CMK (cell line): ENCODE measurements at places on chromosomes 1 and 21.

GRCh38 chr1:80054129-80054528, 1047.6 kb upstream of the ADGRL4 start:
- DNase-seq = peak; percentile 21

- no peak for DNase-seq
Observed at GRCh38 chr1:34685225-34685624, 69.6 kb upstream of the GJB5 start.

DNA sequence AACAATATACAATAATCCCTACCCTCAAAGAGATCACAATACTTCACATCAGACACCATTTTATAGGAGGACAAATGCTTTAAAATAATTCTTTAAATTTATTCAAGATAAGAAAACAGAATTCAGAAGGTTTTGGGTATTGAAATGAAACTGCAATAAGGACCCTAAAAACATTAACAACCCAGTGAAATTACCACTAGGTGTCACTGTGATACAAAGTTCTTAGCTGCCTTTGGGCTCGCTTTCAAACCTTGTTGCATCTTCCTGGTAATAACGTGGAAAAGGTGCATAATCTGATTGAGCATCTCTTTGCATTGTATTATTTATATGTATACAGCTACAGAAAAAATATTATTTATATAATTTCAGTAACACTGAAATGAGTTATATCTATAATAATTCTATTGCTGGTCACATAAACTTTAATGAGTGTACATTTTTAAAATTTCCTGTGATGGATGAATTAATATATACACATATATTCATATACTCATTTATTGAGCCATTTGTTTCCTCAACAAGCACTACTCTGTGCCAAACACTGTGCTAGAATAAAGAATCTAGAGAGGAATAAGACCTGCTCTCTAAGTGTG, 185.2 kb downstream of the FAF1 start:
- DNase-seq = no peak

DNA sequence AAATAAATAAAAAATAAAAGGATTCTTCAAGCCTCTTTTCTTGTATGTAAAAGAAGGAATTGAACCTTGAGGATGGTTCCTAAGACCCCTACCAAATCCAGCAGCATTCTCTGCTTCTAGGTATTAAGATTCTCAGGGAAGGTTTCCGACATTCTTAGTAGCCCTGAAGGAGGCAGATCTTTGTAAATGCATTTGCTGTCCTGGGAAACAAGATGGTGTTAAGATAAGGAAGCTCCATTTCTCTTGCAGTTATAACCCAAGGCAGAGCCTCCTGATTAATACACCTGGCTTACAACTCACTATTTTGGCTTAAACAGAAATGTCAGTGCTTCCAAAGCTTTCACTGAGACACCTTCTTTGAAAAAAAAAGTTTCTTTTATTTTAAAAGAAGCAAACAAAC, 393.8 kb downstream of the DISC1 start:
- no peak for DNase-seq

DNA sequence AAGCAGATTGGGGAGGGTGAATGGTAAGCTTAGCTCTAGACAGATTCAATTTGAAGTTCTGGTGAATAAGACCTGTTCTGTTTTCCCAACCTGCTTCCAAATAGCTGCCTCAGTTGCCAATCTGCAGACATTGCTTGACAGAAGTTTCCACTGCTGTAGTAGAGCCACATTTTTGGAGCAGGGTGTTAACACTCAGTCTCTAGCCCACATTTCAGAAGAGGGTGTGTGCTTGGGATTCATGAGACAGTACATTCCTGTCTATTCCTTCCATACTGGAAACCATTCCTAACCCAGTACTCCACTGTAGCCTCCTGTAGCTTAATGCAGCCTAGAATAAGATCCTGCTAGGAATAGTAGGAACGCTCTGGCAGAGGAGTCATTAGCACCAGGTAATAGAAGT, 450.5 kb downstream of the NUF2 start:
- DNase-seq = no peak

- no peak for DNase-seq
Observed at GRCh38 chr1:77095236-77095635, 124.0 kb downstream of the PIGK start.

- no peak for DNase-seq
Observed at GRCh38 chr21:42454786-42455185, 41.2 kb downstream of the RSPH1 start.

DNA sequence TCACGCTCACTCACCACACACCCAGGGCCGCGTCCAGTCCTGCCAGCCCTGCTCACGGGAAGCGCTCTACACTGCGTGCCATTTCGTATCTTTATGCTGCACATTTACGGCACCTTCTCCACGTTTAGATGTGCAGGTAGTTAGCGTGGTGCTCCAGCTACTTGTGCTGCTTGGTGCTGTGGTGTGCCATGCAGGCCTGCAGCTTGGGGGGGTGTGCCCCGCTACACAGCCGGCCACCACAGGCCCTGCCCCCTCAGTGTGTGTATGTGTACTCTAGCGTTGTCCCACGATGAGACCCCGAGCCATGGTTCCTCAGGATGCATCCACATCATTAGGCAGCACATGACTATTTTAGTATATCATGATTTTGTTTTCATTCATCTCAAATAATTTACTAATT, 38.3 kb downstream of the SNAP47 start:
- no peak for DNase-seq

GRCh38 chr21:35699361-35699760, 361.0 kb downstream of the SETD4 start:
- no peak for DNase-seq

DNA sequence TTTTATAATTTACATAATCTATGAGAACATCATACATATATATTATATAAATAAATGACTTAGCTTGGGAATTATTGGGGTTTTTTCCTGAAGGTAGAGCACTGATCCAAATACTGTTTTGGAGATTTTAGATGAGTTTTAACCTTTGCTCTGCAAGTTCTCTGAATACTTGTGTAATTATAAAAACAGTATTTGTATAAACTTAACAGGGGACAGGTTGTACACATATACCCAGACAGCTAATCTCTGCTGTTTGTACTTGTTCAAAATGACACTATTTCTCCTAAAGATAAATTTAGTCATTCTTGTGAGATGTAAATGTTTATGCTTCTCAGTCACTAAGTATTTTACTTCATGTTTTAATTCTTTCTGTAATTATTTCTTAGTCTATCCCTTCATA, 8.7 kb downstream of the AGL start:
- DNase-seq = no peak

DNA sequence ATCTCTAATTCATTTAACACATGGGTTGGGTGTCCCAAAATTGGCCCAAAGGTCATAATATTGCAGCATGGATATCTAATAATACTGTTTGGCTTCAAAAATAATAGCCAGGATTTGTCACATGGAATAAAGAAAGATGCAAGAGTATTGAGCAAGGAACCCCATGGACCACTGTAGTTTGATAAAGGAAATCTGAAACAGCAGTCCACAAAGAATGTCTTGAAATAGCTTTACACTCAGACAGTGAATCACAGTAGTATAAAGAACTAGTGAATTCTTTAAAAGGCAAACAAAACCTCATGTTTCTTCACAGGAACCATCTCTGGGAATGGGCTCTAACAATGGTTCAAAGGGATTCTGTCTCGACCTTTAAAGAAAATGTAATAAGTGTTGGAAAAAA, 576.1 kb upstream of the ZRANB2 start:
- DNase-seq = no peak

- DNase-seq = no peak
Observed at GRCh38 chr1:211648336-211648735, 27.1 kb downstream of the NEK2 start.

GRCh38 chr1:198364471-198364870, 176.0 kb downstream of the ATP6V1G3 start:
- DNase-seq = no peak

DNA sequence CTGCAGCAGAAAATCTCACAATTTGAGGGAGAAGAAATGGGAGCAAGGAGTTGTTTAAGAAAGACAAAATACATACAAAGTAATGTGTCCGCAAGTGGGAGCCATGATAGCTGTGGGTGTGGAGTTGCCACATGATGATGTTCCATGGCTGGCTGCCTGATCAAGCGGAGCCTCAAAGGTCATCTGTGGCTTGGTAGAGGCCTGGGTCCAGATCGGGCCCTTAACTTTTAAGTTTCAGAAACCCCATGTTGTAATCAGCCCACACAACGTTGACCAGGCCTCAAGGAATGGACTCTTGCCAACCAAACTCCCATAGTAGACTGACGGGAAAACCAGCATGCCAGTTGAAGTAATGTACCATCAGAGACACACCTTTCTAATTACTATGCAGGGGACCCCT, 64.7 kb upstream of the ANGPTL1 start:
- no peak for DNase-seq

- DNase-seq = no peak
Observed at GRCh38 chr1:30213936-30214335, 509.4 kb downstream of the MATN1 start.

DNA sequence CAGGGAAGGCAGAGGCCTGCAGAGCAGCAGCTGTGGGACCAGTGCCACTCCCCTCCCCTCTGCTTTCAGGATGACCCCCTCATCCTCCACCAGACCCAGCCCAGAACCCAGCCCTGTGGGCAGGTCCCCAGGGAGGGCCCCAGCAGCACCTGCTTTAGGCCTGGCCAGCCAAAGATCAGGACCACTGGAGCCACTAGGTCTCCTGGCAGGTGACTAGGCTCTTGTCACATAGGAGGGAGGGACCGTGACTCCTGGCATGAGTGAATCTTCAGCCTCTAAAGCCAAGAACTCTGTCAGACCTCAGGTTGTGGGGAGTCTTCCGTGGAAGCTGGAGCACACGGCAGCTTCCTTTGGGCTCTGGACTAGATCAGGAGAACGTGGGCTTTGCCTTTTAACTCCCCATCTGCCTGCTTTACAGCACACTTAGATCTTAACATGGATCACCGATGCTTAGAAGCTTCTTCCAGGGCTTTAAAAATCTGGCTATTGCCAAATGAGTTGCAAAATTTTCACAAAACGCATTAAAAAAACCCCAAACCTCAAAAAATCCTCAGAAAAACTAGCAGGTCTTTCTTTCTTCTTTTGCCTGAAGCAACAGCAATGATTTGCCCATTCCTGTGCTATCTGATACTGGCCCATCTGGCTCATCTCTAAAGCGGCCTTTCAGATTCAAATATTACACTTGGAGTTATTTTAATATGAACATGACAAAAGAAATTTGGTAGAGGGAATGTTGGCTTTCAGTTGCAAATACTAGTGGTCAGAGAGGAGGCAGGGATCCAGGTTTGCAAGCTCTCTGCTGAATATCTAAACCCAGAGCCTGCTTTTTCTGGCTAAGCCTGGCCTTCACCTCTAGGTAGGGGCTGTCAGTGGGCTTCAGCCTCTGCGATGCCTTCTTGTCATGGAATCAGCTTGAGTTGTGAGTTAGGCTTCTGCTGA, 235.2 kb downstream of the SDCCAG8 start:
- DNase-seq = no peak

DNA sequence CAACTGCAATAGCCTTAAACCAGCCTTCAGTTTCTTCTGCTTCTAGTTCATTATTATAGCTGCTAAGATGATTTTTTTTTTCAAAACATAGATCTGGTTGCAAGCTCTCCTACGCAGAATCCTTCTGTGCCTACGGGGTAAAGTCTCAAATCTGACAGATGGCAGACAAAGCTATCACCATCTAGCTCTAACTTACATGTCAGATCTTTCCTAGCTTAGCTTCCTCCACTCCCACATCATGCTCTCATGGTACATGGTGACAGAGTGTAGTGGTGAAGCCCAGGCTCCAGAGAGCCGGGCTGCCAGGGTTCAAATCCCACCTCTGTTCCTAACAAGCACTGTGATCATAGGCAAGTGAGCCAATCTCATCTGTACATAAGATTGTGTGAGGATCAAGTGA, 24.2 kb upstream of the GUCA2B start:
- DNase-seq = no peak

GRCh38 chr1:42034426-42034825, 115.7 kb upstream of the HIVEP3 start:
- DNase-seq = no peak
